Stimulated activated CD8-positive, alpha-beta memory T cell treated with anti-CD3 and anti-CD28 coated beads, Interleukin-7, amount 100 ng/mL, for 1 hour (primary cell): ENCODE measurements at places on chromosomes 6 and 20.

DNA sequence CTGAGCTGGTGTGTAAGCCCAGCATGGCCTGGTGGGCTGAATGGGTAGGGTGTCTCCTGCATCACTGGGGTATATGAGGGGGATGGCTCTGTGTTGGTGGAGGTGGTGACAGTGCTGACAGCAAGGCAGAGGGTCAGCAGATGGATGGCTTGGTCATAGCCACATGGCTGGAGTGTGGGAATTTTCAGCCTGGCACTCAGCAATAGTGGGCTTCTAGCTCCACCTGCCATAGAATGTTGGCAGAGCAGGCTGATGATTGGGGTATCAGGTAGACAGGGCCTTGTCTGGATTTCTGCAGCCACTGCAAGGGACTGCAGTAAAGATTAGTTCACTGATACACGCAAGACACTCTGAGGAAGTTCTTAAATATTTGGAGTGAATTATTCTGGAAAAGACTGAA, 137.5 kb upstream of the BACH2 start:
- DNase-seq: no peak

GRCh38 chr20:4243071-4243470, 227.7 kb upstream of the RNF24 start:
- DNase-seq: no peak

DNA sequence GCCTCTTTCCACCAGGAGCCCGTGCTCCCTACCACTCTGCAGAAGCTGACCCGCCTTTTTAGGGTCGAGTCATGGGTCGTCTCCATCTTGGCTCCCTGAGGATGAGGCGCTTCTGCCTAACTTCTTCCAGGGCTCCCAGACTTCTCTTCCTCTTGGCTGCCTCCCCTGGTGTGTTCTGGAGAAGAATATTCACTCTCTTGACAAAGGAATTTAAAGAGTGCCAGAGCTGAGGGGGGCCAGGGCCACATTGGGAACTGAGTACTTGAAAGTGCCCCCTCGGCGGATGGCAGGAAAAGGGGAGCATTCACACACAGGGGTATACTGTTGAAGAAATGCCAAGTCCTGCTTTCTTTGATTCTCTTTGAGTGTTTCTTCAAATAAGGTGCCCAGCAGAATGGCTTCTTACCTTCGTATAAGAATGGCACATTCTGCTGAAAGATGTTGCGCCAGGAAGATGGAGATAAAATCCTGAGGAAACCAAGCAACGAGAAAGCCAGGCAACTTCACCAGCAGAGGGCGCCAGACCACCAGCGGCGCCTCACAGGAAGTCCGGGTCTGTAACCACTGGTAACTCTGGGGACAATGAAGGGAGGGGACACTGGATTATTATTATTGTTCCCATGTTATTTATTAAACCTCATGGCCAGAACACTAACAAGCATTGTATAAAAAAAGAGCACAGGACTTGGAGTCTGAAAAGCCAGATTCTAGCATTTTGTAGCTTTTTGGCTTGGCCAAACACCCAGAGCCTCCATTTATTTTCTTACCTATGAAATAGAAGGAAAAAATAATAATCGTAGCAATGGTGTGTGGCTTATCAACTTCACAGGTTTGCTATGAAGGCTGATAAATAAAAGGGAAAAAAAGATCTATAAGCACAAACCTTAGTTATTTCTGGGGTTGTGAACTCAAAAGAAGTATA, 176.7 kb downstream of the HACE1 start:
- DNase-seq: peak; percentile 24

- no peak for DNase-seq
Measured at GRCh38 chr6:89145091-89145955, 532 bp upstream of the PM20D2 start.

- no peak for DNase-seq
Measured at GRCh38 chr20:17698384-17698783, 1.4 kb upstream of the BANF2 start.

DNA sequence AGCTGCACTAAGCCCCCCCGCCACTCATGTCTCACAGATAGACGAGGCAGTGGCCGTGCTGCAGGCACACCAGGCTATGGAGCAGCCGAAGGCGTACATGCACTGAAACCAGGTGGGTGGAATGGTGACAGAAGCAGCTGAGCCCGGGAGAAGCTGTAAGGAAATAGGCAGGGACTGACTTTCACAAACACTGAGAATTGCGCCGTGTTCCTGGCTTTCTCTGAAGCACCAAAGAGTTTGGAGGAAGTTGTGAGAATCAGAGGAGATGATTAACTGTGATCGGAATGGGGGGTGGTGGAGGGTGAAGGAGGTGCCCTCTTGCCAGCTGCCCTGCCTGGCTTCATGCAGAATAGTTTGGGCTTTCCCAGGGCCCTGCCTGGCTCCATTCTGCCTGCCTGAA, 21.6 kb downstream of the TOMM34 start:
- no peak for DNase-seq

DNA sequence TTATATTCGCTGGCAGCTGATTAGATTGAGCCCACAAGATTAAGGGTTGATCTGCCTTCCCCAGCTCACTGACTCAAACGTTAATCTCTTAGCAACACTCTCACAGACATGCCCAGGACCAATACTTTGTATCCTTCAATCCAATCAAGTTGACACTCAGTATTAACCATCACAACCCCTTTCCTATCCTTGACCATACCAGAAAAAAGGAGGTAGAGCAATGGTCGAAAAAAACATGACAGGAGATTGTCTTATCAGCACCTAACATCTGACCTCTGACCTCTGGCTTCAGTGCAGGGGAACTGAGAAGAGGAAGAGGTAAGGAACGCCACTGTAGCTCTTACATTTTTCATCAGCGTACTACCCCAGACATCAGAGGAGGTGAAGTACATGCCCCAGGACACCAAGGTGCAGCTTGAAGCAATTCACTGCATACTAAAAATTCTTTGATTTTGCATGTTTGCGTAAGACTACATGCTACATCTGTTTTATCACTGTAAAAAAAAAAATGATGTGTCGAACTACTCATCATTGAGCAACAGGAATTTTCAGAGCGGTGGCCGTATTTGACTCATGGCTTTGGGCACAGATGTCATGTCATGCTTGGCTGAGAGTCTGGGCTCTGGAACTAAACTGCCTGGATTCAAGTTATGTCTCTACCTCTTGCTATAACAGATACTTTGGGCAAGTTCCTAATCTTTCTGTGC, 188.0 kb upstream of the TAB2 start:
- no peak for DNase-seq

- DNase-seq: no peak
Measured at GRCh38 chr6:83511266-83511665, 1.1 kb upstream of the PRSS35 start.

GRCh38 chr6:3317741-3318211, 59.0 kb downstream of the PSMG4 start:
- DNase-seq: no peak

DNA sequence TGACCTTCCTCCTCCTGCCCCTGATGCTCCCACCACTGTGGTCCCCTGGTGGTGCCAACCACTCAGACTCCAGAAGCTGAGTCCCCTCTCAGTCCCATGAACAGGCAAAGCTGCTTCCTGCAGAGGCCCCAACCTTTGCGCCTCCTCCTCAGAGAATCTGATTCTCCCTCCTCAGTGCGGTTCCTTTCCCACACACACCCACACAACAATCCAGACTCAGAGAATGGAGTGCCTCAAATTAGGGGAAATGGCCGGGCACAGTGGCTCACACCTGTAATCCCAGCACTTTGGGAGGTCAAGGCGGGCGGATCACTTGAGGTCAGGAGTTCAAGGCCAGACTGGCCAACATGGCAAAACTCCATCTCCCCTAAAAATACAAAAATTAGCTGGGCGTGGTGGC, 23.0 kb downstream of the RIPOR3 start:
- no peak for DNase-seq

- DNase-seq: no peak
Measured at GRCh38 chr20:460180-460579, 2.2 kb downstream of the TBC1D20 start.

DNA sequence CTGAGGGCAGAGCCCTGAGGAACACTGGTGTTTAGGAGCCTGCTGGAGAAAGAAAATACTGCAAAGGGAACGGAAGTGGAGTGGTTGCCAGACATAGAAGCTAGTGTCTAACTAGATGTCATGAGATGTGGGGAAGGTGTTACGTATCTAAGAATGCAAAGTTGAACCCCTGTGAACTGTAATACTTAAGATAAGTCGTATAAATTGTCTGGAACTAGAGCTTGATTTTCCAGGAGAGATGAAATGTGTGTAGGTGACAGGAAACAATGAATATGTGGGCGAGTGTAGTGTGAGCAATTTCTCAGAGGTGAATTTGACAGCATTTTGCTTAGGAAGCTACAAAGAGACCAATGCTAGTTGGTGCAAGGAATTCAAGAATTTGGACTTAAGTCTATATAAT, 27.9 kb downstream of the ESR1 start:
- DNase-seq: no peak

- no peak for DNase-seq
Measured at GRCh38 chr6:166687070-166687878, 60.2 kb upstream of the RPS6KA2 start.

GRCh38 chr6:28597217-28597835, 71.6 kb downstream of the GPX5 start:
- no peak for DNase-seq

DNA sequence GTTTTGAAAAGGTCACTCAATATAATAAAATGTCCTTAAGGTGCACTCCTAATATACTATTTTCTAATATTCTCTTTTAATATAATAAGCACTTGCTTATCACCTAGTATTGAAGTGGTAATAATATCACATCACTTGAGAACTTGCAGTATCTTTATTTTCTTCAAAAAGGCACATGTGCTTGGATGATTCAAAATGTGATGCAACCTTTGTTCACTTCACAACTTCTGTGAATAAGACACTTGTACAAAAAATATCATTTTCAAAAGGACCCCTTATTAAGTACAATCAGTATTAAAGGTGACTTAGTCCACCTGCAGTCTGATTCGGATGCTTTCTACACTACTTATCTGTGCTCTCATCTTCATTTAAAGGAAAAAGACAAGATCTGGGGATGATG, 3.4 kb downstream of the PRELID3B start:
- no peak for DNase-seq

DNA sequence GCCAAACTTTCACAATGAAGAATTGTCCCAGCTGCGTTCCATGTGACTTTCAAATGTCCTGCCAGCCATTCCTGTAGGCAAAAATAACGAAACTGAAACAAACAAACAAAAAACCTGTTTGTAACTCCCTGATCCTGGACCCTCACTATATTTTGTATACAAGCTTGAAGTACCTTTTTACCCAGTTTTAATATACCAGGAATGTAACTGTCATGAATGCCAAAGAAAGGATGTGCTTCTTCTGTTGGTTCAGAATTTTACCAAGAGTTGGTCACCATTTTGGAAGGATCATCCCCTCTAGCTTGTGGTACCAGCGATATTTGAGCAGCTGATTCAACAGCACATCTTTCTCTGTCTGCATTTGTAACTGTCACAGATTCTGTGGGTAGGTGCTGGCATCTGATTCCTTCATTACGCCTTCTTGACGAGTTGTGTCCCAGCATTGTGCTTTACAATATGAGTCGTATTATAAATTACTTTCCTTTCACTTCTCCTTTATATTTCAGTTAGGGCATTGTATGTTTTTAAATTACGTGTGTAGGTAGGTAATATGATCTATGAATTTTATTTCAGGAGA, 93.9 kb downstream of the DLGAP4 start:
- no peak for DNase-seq

- no peak for DNase-seq
Measured at GRCh38 chr6:30769853-30770524, 25.6 kb upstream of the IER3 start.

GRCh38 chr6:75550544-75551167, 51.0 kb upstream of the SENP6 start:
- no peak for DNase-seq

DNA sequence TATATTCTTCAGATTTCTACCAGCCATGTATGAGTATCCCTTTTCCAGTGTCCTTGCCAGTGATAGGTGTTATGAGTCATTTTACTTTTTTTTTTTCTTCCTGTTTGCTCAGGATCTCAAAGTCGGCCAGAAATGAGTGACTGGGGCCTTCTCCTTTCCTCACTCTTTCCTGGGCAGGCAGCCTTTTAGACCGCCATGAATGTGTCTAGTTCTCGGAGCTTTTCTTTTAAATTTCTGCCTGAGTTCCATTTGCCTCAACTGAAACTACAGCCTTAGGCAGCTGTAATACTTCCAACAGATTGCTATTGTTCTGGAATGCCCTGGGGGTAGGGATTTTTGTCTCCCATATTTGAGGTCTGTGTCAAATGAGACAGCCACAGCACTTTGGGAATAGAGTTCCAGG, 83.7 kb downstream of the STXBP5 start:
- DNase-seq: no peak

- no peak for DNase-seq
Measured at GRCh38 chr6:27251606-27252251, 4.2 kb downstream of the PRSS16 start.

- no peak for DNase-seq
Measured at GRCh38 chr20:3804254-3804751, 8.2 kb downstream of the CDC25B start.

DNA sequence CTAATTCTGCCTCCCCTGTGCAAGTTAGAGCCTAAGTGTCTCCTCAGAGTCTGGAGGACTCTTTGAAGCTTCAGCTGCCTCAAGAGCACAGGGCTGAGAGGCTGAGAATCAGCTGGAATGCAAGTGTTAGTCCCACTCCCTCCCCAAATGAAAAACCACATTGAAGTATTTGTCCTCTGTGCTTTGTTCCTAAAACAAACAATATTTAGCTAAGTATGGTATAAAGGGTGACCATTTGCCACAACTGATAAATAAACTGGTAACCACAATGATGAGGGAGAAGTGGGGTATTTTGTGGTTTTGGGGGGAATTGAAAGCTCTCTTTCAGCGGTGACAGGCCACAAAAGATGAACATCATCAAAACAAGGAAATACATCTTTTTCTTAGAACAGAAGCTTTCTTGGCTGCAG, 91.7 kb upstream of the HDDC2 start:
- no peak for DNase-seq

DNA sequence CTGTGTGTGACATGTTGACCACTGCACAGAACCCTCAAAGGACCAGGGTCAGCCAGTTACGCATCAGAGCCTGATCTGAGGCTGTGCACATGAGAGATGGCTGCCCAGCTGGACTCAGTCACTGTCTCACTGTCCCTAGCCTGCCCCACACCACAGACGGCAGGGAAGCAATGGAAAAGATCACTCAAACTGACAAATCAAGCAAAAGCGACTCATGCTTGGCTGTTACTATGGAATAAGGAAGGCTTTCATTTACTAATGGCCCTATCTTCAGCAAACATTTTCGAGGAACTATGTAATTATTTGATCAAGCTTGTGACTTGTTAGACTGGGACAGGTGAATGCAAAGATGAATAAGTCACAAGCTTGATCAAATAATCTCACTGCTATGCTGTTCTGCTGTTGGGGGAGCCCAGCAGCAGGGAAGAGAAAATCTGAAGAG, 137.0 kb downstream of the SLC23A2 start:
- DNase-seq: no peak
